ENCODE measurements at places on chromosomes 12 and 14. TPM values are rescaled to one million over a fixed set of nuclear protein-coding genes. Genes with fewer than 3 reads are reported as not detected.

The KCNJ8 gene
- total RNA-seq, result not detected

The DNAH10 gene
- 0.25 TPM for total RNA-seq

The PLCZ1 gene
- not detected for total RNA-seq

The C12orf54 gene
- not detected for total RNA-seq

The KCNMB4 gene
- 0.75 TPM for total RNA-seq

The TAS2R9 gene
- total RNA-seq, result 0.27 TPM

The DPF3 gene
- total RNA-seq, result 0.13 TPM

The AJUBA gene
- total RNA-seq, result 1.5 TPM

The DDX23 gene
- total RNA-seq, result 76.3 TPM

The DIO2 gene
- total RNA-seq, result not detected
